Stimulated activated CD8-positive, alpha-beta memory T cell treated with anti-CD3 and anti-CD28 coated beads, Interleukin-4, amount 100 ng/mL, for 1 hour (primary cell): ENCODE measurements at places on chromosomes 13 and 19.

DNA sequence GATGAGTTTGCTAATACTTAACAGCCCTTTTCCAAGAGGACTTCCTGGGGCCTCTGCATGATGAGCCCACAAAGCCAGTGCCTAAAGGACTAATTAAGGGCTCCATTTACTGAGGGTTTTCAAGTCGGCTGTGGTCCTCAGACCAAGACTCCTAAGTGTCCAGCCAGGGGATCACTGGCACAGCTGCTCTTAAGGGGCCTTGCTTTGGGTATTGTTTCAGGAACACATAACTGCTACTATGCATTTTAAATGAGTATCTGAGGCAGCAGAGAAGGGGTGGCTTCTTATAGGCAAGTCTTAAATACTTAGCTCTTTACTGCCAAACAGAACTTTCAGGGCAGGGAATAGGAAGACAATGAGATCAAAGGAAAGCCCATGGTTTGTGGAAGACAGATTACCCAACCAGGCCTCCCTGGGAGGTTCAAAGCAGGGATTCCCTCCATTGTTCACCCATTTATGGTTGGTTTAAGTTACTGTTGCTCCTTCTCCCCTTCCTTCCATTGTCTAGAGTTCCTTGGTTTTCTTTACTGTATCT is 61.9 kb downstream of the TNFRSF19 start:
- DNase-seq, result no peak

DNA sequence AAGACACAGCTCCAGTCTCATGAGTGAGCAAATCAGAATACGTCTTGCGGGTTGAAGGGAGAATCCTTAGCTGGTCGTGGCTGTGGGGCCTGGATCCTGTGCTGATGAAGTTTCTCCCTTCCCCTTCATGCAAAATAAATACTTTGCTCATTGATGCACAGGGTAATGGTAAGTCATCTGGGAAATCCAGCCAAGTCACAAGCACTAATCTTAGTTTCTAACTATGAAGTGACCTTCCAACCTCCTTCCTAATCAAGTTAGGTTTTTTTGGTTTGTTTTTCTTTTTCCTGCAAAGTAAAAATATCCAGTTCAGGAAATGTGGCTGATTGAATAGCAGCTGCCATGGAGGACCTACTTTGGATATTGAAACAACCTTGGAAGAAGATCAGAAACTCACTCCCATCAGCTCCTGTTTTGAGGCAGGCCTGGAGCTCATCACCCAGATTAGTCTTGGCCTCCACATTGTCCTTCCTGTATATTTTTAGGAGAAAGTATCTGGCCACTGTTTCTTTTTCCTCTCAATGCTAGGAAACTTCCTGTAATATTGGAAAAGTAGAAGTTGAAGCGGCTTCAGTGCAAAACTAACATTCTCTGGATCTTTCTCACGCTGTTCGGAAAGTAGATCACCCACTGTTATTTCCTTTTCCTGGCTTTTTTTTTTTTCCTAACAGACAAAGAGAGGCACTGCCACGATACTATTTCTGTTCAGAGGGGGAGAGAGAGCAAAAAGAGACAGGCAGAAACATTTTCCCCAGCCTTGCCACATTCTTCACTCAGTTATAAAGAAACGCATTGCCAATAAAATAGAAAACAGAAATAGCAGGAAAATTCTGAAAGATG is 12.3 kb upstream of the ARL11 start:
- DNase-seq, result no peak

- DNase-seq, result no peak
Measured at GRCh38 chr13:32028711-32029110, 2.9 kb upstream of the FRY start.

DNA sequence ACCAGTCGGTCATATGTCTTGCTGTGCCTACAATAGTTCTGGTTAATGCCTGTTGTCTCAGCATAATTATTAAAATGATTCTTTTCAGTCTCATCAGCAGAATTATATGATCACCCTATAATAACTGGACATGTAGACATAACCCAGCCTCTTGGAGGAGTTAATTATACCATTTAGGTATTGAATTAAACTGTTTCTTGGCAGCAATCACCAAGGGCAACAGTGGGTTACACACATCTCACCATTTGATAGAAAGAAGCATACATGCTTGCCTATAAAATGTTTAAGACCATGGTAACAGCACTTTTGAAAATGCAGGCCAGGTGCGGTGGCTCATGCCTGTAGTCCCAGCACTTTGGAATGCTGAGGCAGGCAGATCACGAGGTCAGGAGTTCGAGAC is 184.6 kb downstream of the RGCC start:
- no peak for DNase-seq

- no peak for DNase-seq
Measured at GRCh38 chr13:103315711-103316110, 249.5 kb upstream of the SLC10A2 start.

- DNase-seq, result no peak
Measured at GRCh38 chr19:8618751-8619150, 8.2 kb upstream of the ADAMTS10 start.

- no peak for DNase-seq
Measured at GRCh38 chr13:30841154-30841553, 64.9 kb upstream of the MEDAG start.

DNA sequence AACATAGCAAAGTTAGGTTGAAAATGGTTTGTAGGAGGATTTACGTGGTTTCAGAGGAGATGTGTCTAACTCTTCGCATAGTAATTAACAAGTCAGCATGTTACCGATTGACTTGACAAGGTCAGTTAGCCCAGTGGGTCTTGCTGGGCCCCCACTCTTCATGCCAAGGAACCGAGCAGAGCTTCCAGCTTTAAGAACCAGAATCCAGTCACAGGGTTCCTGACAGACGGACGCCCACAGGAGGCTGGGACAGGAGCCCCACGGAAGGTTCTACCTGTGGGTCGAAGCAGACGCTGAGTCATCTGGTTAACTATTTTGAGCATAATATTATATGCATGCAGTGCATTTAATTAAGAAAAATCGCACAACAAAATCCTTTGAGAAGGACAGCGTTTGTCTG is 3.5 kb downstream of the TMEM255B start:
- DNase-seq, result no peak

DNA sequence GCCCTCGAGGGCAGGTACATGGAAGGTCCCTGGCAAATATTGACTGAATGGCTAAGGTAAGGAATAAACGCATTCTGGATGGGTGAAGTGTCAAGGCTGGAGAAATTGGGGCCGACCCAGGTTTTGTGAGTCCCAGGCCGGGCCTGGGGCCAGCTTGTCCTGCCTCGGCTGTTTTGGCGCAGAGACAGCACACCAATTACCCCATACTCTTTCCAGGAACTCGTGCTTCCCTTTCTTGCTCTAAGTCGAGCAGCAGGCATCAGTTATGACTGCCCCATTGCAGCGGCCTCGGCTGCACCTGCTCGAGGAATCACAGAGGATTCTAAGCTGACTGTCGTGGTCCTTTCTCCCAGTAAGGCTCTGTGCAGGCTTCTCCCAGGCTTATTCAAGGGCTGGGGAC is 67.1 kb downstream of the ZNF536 start:
- no peak for DNase-seq

DNA sequence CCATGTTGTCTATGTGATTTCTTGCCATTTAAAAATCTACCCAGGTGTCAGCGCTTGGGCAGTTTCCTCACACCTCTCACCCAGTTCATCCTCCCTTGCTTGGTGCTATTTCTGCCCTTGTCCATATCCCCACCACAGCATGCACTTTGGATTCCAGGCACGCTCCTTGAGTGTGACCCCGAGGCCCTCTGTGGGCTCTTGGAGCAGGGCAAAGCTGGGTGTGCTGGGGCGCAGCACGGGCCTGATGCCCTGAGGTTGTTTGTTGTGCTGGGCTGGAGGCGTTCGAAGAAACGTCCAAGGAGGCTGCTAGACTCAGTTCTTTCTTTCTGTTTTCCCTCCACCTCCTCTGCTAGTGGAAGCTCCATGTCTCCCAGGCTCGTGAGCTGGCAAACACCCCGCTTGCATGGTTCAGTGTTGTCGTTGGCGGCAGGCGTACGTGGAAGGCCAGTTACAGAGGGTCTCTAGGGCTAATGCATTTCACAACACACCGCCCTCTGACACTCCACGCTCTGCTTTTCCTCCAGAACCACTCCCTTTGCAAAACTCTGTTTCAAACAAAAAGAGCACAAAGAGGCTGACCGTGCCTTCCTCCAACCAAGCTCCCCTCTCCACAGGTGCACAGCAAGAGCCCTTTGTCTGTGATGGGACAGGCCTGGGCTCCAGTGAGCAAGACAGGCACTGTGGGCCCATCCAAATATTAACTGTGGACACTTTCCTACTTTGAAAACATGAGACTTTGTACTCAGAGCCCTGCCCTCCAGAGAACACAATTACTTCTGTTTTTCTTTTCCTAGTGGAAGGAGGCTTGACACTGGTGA is 117.7 kb upstream of the GJB6 start:
- DNase-seq, result no peak

- DNase-seq, result no peak
Measured at GRCh38 chr13:76773448-76774094, 112.6 kb downstream of the KCTD12 start.

DNA sequence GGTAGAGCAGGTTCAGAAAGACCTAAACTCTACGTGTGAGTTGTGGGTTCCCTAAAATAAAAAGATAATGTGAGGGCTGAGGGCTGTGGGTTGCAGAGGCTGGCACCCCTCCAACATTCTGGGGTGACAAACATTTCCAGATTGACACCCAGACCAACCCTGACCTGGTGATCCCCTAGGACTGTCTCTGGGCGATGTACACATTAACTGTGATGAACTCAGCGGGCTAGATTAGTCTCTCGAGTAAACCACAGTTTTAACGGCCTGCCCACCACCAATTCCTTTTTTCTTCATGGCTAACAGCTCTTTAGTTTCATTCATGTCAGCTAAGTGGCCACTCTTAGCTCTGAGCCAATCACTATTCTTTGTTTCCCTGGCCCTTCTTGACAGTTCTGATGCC is 24.8 kb downstream of the SIAH3 start:
- no peak for DNase-seq

DNA sequence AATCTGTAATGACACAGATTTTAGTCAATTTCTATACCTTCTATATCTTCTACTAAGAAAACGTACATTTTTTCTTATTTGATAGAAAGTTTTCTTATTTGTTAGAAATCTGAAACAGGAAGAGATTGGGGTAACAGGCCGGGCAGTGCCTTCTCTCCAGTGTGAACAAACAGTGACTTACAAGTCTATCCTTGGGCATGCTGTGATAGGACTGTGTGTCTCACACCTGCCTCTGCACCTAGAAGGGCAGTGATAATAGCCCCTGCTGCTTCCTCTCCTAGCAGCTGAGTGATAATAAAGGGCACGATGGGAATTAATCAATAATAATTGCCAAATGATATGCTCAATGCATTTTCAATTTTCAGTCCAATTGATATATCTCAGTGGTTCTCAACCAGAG is 1.4 kb downstream of the TMEM272 start:
- no peak for DNase-seq

DNA sequence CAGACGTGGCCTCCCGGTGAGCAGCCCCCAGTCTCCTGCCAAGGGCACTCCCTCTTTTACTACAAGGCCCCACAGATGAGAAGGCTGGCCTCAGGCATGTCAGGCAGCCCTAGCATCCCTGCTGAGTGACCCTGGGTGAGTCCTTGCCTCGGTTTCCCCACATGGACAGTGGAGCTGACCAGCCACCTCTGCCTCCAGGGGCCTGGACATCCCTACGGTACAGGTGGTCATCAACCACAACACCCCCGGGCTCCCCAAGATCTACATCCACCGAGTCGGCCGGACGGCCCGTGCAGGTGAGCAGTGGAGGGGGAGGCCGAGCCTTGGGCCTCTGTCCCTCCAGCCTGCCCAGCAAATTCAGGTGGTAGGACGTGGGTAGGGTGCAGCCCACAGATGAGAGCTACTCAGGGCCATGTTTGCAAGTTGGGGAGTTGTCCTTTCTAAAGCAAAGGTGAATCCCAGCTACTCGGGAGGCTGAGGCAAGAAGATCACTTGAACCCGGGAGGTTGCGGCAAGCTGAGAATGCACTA is 5.2 kb downstream of the DDX49 start:
- DNase-seq, result no peak

GRCh38 chr19:4206818-4207484 is 22.4 kb upstream of the EBI3 start:
- no peak for DNase-seq

- DNase-seq, result no peak
Measured at GRCh38 chr19:13942023-13942684, 3.9 kb upstream of the PODNL1 start.

GRCh38 chr19:57262044-57262443 is 18.2 kb upstream of the ZNF460 start:
- no peak for DNase-seq

DNA sequence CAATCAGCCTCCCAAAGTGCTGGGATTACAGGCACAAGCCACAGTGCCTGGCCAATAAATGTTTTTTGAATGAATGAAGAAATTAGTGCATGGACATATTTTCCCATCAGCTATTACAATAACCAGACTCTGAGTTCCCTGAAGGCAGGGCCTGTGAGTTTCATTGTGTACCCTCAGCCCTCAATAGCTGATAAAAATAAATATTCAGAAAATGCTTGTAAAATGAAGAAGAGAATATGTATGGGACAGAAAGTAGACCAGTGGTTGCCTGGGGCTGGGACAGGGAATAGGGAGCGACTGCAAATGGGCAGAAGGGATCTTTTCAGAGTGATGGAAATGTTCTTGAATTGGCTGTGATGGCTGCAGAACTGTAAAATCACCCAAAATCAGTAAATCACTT is 28.8 kb downstream of the NUMBL start:
- no peak for DNase-seq

DNA sequence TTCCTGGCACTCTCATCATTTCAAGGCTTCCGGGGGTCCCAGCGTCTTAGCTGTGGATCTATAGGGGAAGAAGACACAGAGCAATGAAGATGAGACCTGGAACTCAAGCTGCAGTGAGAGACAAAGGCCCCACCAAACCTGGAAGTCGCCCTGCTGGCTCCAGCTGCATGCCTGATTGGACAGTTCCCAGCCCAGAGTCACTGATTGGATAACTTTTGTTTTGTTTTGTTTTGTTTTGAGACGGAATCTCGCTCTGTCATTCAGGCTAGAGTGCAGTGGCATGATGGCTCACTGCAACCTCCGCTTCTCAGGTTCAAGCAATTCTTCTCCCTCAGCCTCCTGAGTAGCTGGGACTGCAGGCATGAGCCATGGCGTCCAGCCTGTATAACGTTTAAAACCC is 6.4 kb upstream of the ZNF431 start:
- no peak for DNase-seq

- DNase-seq, result no peak
Measured at GRCh38 chr13:34294483-34295129, 476.7 kb downstream of the RFC3 start.

DNA sequence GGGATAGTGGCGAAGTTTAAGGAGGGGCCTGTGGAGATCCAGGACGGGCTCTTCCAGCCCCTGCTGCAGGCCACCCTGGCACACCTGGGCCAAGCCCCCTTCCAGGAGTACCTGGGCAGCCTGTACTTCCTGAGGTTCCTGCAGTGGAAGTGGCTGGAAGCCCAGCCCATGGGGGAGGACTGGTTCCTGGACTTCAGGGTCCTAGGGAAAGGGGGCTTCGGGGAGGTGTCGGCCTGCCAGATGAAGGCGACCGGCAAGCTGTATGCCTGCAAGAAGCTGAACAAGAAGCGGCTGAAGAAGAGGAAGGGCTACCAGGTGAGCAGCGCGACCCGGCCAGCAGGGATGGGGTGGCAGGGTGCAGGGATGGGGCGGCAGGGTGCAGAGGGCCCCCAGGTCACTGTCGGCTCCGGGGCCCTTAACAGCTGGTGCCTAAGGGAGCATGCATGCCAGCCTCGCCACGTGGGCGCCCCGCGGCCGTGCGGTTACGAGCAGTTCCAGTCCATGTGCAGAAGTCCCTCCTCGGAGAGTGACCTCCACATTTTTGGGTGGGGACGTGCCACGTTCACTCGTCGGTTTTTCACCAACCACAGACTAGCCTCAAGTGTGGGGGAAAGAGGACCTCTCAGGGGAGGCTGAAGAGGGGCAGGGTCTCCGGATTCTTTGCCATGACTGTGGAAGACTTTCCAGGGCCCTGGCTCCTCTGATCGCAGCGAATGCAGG is 912 bp downstream of the GRK1 start:
- DNase-seq, result no peak
